ENCODE measurements at places on chromosomes 12 and 14.

- no peak for DNase-seq
Observed at GRCh38 chr14:24057271-24057670, 5.5 kb downstream of the CARMIL3 start.

GRCh38 chr14:26872515-26873361 lies 274.9 kb upstream of the NOVA1 start:
- no peak for DNase-seq

GRCh38 chr12:123441523-123442164 lies 5.2 kb upstream of the RILPL2 start:
- DNase-seq: peak; percentile 31

DNA sequence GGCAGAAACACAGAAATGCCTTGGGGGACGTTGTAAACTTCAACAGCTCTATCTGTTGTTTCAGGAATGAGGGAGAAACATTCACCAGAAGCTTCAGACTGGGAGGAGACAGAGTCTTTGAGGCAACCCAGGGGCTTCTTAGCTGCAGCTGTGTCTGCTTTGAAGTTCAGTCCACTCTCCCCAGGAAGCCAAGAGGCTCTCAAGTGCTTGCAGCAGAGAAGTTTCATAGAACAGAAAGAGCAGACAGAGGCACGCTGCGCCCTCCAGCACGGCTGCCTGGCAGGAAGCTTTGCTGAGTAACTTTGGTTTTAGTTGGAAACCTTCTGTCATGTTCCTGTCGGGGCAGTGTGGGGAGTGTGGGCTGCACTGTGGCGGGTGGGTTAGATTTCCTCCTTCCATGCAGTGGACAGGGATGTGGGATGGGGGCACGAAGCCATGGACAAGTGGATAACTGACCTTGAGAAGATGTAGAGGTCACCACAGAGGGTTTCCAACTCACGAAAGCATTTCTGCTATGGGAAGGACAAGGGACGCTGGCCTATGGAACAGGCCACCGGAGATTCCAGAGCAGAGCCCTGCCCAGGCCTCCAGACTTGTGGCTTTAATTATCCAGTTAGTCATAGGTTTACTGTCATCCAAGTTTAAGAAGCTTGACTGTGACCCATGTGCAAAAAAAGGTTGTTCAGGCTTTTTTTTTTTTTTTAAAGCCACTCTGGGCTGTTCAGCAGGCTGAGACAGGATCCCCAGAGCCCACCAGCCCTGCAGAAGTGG lies 107.7 kb downstream of the ARF6 start:
- DNase-seq: no peak

GRCh38 chr14:102056694-102057442 lies 30.0 kb downstream of the HSP90AA1 start:
- no peak for DNase-seq

GRCh38 chr14:65373671-65374039 lies 38.9 kb upstream of the FUT8 start:
- peak; percentile 66 for DNase-seq

GRCh38 chr14:103279142-103280025 lies 54.7 kb upstream of the EIF5 start:
- no peak for DNase-seq

DNA sequence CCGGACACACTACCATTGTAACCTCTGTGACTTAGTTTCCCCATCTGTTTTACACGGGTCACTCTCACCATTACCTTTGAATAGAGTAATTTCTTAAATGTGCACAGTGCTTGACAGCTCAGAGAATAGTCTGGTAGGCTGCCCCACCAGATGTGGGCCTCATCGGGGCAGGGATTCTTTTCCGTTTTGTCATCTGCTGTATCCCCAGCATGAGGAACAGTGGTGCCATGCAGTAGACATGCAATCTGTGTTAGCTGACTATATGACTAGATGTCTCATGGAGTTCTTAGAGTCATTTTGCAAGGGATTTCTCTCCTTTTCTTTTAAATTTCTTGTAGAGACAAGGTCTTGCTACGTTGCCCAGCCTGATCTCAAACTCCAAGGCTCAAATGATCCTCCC lies 44.9 kb upstream of the PLEKHG3 start:
- no peak for DNase-seq

Data from NCI-H526 (cell line).